GM20000 (cell line): ENCODE measurements at places on chromosomes 12 and 14.

- DNase-seq, result no peak
These were observed 45.3 kb downstream of the CPM start for GRCh38 chr12:68887641-68888040.

- no peak for DNase-seq
These were observed 11.8 kb upstream of the AMN1 start for GRCh38 chr12:31740628-31741027.

- peak; percentile 35 for DNase-seq
These were observed 491 bp downstream of the WDR20 start for GRCh38 chr14:102140027-102140749.

DNA sequence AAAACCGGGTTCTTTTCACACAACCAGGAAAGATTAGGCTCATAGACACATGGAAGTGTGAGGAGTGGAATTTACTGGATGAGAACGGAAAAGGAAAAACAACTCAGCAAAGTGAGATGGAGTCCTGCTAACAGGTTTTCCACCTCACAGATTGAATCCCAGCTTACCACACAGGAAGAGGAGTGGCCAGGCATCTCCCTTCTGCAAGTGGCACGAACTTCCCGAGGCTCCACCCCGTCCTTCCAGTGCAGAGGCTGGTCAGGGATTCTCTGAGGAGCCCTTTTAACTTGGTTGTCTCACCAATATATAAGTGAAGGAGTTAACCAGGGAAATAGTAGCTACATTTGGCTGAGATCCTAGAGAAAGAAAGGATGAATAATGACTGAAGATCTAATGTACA, 102.8 kb downstream of the SCAF11 start:
- no peak for DNase-seq

GRCh38 chr14:105495990-105496830, 5.2 kb downstream of the TEDC1 start:
- no peak for DNase-seq

- no peak for DNase-seq
These were observed 9.4 kb downstream of the ERP27 start for GRCh38 chr12:14928931-14929330.

GRCh38 chr12:34400986-34401658, 378.8 kb downstream of the ALG10 start:
- DNase-seq, result peak; percentile 0

DNA sequence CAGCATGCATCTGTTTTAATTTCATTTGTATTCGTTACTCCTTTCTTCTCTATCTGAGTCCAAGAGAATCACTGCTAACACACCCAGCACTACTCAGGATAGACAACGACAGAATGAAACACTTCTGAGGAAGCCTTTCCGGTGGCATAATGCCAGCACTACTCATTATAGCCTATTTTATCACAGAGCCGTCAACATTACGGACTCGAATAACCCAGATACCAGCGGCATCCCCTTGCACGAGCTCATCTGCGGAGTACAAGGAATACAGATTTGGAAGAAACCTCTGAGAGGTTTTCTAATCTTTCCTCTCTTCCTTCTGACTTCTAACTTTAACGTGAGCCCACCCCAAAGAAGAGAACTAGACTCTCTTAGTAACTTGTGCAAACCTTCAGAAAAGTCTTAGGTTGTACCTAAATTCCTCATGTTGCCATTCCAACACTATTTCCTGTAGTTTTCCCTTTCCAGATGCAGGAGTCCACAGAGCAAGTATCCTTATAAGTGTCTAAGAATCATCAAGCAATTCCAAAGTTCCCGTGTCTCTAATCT, 248.1 kb downstream of the APAF1 start:
- DNase-seq, result no peak

DNA sequence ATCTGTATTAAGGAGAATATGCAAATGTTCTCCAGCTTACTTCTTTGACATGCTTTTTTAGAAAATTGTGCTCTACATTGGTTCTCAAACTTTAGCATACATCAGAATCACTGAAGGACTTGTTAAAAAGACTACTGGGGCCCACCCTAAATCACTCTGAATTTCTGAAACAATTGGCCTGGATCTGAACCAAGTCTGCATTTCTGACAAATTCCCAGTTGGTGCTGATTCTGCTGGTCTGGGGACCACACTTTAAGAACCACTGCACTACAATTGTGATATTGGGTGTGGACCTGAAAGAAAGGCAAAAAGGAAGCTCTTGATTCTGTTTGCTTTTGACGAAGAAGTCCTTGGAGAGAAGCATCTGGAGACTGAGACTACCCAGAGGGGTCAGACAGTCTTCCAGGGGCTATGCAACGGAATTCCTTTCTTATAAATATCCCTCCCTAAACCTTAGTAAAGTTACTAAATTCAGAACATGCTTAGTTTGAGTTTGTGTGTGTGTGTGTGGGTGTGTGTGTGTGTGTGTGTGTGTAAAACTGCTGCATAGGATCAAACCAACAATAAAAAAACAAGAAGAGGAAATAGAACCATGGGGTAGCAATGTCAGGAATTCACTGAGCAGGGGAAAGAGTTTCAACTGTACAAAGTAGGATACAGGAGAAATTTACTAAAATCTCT, 36.8 kb downstream of the EAPP start:
- DNase-seq, result no peak

DNA sequence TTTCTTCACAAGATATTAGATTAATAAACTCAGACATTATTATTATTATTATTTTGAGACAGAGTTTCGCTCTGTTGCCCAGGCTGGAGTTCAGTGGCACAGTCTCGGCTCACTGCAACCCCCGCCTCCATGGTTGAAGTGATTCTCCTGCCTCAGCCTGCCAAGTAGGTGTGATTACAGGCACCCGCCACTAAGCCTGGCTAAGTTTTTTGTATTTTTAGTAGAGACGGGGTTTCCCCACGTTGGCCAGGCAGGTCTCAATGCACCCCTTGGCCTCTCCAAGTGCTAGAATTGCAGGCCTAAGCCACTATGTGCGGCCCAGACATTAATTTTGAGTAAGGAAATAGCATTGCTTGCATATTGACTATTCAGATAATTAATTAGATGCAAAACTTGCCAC, 554.9 kb upstream of the LRFN5 start:
- DNase-seq, result no peak

GRCh38 chr12:4279198-4279690, 5.7 kb downstream of the CCND2 start:
- no peak for DNase-seq

GRCh38 chr14:104253223-104253822, 114.9 kb downstream of the KIF26A start:
- DNase-seq, result no peak
